GM03348 (cell line): ENCODE measurements at places on chromosomes 13 and 19.

GRCh38 chr19:47641891-47642485 is 33.1 kb downstream of the BICRA start:
- DNase-seq = no peak

DNA sequence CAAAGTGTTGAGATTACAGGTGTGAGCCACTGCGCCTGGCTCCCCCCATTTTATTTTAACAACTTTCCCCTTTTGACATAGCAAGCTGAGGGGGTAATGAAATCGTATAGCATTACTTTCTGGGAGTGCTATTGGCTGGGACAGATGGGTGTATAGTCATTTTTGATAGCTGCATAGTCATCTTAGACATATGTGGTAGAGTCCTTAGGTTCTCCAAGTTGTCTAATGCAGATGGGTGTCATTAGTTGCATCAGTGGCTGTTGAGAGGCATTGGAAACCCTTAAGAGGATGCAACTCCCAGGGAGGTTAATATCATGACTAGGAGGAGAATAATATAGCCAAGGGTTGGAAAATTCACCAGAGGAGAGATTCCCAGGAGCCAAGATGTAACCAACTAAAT is 28.6 kb upstream of the PNMA8B start:
- no peak for DNase-seq

- peak; percentile 59 for DNase-seq
Observed at GRCh38 chr19:34667349-34668076, 9.4 kb downstream of the SCGB2B2 start.

DNA sequence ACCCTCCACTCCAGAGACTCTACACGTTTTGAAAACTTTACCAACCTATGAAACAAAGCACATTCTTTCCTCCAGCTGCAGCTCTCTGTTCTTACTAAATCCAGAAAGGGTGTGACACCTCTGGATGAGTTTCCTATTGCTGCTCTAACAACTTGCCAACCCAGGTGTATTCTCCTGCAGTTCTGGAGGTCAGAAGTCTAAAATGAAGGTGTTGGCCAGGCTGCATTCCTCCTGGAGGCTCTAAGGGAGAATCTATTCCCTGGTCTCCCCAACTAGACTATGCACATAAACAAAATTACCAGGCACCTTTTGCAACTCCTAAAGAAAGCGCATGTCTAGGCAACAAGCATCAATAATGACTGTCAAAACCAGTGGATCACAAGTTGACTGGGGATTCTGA is 128.8 kb downstream of the NUFIP1 start:
- no peak for DNase-seq

DNA sequence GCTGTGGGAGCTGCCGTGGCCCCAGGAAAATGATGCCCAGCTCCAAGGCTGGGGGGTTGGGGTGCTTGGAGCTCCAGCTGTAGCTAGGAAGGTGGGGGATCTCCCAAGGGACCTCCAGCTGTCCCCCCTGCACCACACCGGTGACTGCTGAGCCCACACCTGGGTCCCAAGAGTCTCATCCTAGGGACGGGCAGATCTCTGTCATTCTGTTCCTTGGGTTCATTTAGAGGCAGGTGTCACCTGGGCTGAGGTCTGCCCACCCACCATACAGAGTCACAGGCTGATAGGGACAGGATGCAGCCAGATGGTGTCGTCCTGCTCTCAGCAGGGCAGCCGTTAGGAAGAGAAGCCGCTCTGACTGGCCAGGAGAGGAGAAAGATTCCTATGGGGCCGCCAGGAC is 5.3 kb downstream of the F2RL3 start:
- DNase-seq = no peak

GRCh38 chr19:43286096-43286495 is 16.8 kb upstream of the PSG9 start:
- no peak for DNase-seq

DNA sequence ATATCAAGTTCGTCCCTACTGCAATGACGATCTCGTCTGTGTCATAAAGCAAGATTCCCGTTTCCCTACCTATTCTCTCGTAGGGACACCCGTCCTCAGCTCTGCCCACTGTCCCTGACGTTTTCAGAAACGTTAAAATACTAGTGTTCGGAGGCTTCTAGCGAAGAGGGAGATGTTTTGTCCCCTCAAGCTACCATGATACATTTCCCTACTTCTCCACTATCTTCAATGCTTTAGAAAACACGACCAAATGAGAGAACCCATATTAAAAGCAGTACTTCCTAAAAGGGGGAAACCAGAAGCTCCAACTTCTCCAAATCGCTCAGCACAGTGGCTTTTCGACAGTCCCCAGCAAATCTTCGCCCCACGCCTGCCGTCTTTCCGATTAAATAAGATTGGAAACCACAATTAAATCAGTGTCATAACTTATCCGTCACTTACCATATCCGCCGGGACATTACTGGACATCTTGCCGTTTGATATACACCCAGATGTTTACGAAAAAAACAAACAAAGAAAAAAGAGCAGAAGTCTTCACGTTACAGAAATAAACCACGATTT is 1.3 kb downstream of the UBL3 start:
- DNase-seq = no peak

- peak; percentile 94 for DNase-seq
Observed at GRCh38 chr19:16435238-16435917, 36.4 kb downstream of the EPS15L1 start.

GRCh38 chr13:34035676-34036325 is 217.9 kb downstream of the RFC3 start:
- DNase-seq = no peak

DNA sequence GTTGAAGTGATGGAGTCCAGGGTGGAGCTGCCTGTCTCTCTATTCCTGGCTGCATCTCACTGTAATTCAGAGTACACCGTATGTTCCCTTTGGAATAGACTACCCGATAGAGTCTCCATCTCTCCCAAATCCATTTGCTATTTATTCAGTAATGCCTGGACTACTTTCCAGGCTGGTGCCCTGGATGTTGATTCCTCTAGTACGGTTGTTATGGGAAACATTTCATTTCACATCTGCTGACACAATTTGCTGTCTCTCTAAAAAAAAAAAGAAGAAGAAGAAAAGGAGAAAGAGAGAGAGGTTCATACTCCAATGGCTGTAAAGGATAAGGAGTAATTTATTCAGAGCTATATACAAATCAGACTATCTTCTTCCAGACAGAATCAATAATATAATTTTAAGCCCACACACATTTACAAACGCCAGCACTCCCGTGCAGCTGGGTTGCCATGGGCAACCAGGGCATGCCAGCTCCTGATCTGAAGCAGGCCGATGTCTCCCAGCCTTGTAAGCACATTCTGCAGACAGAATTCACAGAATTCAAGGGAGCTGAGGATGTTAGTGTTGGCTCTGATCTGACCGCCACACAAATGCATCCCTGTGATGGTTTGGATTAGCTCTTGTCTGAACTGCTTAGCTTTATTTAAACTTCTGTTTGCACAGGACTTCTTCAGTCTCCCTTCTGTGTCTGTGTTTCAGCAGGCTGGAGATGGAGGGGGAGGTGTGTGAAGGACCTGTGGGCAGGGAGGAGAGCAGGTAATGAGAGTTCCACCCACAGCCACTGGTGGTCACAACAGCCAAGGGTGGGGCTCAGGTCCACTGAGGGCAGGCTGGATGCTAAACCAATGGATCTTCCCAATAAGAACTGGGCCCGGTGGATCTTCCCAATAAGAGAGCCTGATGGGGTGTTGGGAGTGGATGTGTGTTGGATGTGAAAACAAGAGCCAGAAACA is 66.0 kb downstream of the TEX26 start:
- no peak for DNase-seq

GRCh38 chr19:33158365-33158764 is 26.5 kb downstream of the WDR88 start:
- no peak for DNase-seq
